Suppressor macrophage (primary cell): ENCODE measurements at places on chromosomes 5 and 9.

DNA sequence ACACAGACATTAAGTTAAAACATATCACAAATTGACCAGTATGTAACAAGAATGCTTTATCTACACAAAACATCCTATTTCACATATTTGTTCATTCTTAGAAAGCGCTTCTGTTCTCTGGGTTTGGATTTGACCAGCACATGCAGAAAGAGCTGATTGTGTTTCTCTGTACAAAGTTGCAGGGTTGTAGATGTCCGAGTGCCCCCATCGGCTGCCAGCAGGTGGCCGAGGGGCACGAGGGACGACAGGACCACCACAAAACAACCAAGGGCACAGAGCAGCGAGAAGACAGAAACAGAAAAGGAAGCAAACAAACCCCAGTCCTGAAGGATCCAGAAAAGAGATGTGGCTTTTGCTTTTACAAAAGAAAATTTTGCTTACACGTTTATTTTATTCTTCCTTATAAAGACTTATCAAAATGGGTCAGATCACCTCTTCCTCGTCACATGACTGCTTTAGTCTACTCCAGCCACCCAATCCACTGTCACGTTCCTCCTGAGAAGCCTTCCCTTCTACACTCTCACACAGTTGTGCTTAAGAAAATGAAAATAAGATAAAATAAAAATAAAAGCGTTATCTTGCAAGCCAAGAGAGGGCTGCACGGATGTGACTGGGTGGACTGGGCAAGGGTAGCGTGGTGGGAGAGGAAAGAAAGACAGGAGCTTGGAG, 9.5 kb downstream of the OTP start:
- no peak for DNase-seq

GRCh38 chr9:132199056-132199455, 37.2 kb downstream of the NTNG2 start:
- DNase-seq: no peak

GRCh38 chr5:177967221-177967887, 28.7 kb downstream of the PROP1 start:
- no peak for DNase-seq

DNA sequence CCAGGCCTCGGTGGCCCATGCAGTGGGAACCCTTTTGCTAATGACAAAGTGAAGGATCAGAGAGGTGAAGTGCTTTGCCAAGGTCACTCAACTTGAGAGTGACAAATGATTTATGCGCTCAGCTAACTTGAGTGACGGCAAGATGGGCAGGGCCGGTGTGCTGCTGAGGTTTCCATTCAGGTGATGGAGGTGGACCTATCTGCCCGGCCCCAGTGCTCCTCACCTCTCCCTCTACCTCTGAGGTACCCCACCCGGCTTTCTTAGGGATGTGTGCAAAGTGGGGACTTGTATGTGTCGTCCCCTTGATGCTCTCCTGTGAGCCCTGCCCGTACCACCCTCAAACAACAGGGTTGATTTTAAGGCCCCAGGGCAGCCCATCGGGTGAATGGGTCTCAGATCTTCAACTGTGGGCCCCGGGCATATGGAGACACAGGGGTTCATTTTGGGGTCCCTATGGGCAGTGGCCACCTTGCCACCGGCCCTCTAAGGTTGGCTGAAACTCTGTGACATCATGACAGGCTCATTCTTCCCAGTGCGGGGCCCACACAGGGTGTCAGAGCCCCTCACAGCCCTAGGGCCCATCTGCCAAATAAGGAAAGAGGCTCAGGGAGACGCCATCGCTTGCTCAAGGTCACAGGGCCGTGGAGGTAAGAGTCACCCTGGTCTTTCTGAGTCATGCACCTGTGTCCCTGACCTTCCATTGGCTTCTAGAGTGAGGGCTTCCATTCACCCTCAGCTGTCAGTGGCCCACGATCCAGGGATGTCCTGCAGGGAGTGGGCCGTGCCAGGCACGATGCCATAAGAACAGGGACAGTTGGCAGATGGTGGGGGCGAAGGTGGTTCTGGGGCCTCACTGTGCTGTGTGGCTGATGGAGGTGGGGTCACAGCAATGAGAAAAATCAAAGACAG, 170.6 kb upstream of the MVB12B start:
- no peak for DNase-seq

DNA sequence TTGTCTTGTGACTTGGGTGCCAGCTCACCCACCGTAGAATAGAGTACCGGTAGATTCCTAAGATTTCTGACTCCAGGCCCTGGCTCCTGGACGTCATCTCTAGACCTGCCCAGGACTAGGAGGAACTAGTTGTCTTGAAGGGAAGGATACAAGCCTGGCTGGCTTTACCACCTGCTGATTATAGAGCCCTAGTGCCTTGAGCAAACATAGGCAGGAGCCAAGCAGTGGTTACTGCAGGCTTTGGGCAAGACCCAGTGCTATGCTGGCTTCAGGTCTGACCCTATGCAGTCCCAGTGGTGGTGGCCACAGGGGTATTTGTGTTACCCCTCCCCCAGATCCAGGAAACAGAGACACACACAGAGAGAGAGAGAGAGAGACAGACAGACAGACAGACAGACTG, 606.2 kb downstream of the PDE4D start:
- no peak for DNase-seq
